ENCODE measurements at places on chromosomes 16 and 17.

DNA sequence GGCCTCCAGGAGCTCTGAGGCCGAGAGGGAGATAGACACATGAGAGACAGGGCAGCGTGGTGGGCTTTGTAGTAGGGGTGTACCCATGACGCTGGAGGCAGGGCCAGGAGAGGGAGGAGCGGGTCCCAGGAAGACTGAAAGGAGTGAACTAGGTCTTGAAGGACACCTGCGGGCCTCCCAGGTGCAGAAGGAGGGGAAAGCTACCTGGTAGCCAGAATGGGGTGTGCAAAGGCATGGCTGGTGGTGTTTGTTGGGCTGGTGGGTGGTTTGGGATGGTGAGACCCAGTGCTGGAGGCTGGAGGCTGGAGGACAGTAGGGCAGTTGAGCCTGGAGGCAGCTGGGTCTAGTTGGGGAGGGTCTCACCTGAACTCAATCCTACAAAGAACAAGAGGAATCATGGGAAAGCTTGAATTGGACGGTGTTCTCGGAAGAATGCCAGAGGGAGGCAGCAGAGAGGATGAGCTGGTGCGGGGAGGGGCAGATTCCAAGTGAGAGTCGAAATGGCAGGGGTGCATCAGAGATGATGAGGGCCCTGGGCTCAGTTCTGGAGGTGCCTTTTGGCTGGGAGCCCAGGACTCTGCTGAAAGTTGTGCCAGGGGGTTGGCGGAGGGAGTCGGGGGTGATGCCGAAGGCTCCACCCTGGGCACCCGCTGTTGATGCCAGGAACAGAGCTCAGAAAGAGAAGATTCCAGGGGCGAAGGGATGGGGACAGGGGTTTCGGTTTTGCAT lies 21.2 kb downstream of the C1QTNF1 start:
- DNase-seq, result no peak

DNA sequence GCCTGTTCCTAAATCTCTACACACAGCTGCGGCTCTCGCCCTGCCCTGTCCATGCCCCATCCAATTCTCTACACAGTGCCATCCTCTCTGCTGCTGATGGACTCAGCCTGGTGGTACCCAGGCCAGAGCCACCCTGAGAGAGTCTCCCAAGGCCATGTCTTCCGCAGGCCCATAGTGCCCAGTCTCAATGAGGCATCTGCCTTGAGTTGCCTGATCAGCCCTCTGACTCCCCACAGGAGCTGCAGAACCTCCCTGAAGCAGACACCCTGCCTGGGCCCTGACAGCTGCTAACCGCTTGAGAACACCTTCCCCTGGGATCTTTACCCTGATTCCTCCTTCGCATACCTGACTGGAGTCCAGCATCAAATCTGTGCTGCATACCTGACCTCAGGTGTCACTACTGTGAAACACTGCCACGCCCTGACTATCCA lies 13.3 kb downstream of the TSPOAP1 start:
- no peak for DNase-seq

GRCh38 chr17:45101546-45101882 lies 30.8 kb downstream of the PLCD3 start:
- no peak for DNase-seq

DNA sequence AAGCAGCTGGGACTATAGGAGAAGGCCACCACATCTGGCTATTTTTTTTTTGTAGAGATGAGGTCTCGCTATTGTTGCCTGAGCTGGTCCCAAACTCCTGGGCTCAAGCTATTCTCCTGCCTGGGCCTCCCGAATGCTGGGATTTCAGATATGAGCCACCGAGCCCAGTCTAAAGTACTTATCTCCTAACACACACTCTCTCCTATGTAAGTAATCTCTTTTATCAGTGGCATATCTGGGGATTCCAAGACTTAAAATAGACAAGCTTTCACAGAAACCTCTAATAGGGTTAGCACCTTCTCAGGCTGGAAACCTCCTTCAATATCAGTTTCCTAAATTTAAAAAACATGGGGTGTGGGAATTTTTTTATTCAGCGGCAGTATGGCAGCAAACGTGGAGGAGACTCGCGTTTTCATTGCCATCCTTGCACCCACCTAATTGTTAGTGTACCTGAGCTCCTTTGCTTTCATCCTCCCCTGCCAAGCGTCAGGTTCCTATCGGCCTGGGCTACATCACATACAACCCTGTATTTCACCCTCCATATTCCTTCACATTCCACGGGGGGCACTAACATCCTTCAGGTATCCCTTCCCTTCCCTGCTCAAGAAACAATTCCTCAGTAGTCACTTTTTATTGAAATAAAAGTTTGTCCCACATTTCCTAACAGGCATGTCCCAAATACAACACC lies 1.1 kb downstream of the EZH1 start:
- DNase-seq, result no peak

GRCh38 chr17:39318636-39319035 lies 82.8 kb downstream of the FBXL20 start:
- no peak for DNase-seq

DNA sequence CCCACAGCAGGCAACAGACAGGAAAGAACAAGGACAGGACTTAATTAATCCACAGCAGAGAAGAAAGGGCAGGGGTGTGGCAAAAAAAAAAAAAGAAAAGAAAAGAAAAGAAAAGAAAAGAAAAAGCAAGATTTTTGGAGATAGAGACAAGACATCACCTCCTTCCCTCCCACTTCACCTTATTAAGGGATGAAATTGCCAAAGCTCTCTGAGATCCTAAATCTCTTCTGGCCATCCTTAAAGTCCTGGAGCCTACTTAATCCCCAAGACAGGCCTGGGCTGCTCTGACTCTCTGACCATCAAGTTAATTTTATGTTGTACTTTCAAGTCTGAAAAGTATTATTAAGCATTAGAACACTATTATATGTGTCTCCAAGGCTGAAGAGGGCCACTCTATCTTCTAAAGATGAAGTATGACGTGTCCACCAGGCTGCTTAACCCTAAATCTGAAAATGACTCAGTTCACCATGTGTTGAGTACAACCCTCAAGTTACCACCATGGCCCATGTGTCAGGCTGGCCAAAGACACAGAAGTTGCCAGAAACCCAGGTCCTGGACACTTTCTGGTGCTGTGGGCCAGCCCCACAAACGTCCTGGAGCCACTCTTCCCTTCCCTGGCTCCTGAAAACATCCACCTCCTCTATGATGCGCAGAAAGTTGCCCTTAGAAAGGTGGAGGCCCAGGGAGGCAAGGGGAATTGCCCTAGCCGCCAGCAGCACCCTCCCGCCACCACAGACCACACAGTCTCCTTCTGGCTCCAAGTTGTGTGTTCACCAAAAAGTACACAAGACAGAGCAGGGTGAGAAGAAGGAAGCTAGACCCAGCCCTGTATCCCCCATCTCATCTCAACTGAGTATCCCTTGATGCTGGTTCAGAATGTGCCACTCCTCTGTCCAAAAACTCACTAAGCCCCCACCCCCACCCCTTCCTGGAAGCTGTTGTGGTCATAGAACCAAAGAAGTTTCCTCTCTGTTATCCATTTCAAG lies 2.7 kb downstream of the SOCS1 start:
- DNase-seq, result no peak

DNA sequence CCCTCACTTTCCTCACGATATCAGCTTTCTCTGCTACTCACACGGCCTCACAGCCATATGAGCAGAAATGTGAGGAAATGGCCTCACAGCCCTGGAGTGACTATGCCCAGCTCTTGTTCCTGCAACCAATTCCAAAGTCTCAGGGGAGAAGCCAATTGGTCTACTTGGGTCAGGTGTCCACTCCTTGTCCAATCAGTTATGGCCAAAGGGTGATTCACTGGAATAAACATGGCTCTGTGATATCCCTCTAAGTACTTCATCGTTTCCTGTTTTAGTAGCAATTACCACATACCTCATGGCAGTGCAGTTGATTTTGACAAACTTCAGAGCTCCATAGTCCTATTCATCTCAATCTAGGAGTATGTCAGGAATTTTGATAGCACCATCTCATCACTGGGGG lies 195.4 kb downstream of the KATNIP start:
- DNase-seq, result no peak

DNA sequence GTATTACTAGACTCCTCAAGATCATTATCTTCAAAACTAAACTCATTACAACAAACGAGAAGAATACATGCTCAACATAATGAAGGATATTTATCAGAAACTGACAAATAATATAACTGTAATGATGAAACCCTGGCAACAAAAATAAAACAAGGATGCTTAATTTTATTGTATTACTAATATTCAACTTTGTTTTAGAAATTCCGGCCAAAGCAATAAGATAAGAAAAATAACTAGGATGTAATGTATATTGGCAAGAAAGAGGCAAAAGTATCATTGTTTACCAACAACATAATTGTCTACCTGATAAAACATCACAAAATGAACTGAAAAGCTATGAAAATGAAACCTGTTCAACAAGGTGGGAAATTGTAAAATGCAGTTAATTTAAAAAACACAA lies 588.3 kb upstream of the ZFHX3 start:
- no peak for DNase-seq

GRCh38 chr17:80173916-80174315 lies 4.1 kb downstream of the CARD14 start:
- no peak for DNase-seq

DNA sequence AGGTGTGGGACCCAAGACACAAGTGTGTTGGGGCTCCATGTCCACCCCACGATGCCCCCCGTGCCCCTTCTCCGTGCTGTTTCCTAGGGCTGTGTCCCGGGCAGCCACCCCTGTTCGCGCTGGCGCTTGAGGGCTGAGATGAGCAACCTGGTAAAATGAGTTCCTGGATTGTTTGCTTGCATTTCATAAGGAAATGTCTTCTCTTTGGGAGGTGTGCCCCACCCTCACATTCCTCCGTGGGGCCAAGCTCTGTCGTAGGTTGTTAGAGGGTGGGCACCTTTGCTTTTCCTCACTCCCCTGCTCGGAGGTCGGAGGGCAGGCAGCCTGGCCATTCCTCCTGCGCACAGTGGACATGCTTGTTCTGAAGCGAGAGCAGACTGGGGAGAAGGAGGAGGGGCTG lies 171.3 kb upstream of the CHMP6 start:
- DNase-seq, result no peak

GRCh38 chr16:27414788-27415431 lies 12.9 kb downstream of the IL21R start:
- no peak for DNase-seq

DNA sequence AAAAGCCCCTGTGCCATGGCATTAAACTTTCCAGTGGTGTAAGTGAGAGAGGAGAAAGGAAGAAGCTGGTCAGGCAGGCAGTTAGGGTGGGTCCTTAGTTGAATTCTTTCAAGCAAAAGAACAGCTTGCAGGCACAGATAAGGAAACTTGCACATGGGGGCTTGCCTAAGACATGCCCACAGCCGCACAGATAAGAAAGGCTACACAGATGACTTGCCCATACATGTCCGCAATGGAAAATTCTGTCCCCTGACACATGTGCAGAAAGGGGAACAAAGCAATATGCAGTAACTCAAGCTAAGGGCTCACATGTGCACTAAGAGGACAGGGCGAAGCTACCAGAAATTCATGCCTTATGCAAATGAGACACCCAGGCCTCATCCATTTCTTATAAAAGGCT lies 69.9 kb downstream of the GSG1L start:
- DNase-seq, result no peak

- no peak for DNase-seq
Observed at GRCh38 chr17:73508057-73508930, 136.0 kb downstream of the SDK2 start.

GRCh38 chr17:77358801-77359200 lies 218.0 kb downstream of the SEC14L1 start:
- DNase-seq, result no peak

DNA sequence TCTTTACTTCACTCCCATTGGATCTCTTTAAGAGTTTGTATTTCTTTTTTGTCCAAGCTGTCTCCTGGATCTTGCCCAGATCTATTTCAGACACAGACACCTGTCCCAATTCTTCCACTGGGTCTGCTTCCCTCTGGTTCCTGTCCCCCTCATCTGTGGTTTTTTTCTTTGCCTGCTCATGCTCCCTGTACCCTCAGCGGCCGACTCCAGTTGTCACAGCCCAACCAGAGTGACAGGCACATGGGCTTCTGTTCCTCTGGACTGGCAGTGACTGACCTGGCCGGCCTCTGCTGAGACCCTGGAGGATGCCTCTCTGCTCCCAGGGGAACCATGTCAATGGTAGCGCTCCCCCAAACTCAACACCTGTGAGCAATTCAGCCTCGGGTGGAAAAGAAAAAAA lies 142.6 kb downstream of the WSCD1 start:
- DNase-seq, result no peak

DNA sequence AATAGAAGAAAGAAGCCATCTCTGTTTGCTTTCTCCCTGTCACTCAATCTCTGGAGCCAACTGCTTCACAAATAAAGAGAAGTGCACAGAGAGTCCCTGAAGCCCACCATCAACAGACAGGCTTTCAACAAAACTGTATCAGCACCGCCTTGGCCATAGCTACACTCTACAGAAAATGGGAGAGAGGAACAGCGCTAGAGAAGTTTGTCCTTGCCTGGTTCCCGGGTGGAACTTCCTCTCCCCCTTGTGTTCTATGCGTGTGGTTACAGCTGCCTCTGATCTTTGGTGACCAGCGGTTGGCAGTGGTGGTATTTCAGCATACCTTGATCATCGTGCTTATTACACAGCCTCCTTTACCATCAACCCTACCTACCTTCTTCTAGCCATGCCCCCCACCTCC lies 91.4 kb upstream of the CCL2 start:
- DNase-seq, result peak; percentile 29

DNA sequence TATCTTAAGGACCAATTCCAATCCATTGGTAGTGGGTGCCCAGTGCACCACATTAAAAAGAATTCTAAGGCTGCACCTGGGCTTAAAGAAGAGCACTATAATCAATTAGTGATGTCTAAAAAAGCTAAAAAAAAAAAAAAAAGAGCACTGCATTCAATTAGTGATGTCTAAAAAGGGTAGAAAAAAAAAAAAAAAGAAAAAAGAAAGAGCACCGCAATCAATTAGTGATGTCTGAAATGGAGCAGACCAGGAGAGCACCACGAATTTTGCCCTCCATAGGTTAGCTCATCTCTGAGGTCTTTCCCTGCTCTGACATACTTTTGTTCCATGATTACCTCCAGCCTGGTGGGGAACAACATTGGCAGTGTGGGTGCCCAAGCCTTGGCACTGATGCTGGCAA lies 18.9 kb upstream of the CYLD start:
- no peak for DNase-seq

DNA sequence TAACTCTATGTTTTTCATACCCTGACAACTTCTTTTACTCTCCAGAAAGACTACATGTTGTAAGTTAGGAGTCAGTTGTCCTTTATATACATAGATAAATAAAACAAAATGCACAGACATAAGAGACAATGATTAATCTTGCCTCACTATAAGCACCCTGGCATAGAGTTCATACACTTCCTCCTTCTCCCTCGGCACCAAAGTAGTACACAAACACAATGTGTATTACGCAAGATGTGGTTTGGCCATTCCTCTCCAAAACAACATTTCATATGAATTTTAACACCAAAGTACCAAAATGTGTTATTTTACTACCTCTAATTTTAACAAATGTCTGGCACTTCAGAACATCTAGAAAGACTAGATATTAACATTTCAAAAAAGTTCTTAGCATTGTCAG lies 17.2 kb upstream of the SLFN11 start:
- no peak for DNase-seq

DNA sequence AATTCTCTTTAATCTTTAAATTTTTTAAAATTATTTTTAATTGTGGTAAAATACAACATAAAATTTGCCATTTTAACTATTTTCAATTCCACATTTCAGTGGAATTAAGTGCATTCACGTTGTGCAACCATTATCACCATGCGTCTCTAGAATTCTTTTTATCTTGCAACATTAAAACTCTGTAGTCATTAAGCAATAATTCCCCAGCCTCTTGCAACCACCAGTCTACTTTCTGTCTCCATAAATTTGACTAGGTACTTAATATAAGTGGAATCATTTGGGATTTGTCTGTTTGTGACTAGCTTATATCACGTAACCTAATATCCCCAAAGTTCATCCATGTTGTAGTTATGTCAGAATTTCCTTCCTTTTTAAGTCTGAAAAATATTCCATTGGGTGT lies 79.1 kb downstream of the TAOK1 start:
- no peak for DNase-seq
